Dorsolateral prefrontal cortex (tissue), 122 donors: ENCODE measurements at places on chromosomes 1 and 21. TPM values are rescaled to one million over a fixed set of nuclear protein-coding genes. Genes with fewer than 3 reads are reported as not detected.

DNA sequence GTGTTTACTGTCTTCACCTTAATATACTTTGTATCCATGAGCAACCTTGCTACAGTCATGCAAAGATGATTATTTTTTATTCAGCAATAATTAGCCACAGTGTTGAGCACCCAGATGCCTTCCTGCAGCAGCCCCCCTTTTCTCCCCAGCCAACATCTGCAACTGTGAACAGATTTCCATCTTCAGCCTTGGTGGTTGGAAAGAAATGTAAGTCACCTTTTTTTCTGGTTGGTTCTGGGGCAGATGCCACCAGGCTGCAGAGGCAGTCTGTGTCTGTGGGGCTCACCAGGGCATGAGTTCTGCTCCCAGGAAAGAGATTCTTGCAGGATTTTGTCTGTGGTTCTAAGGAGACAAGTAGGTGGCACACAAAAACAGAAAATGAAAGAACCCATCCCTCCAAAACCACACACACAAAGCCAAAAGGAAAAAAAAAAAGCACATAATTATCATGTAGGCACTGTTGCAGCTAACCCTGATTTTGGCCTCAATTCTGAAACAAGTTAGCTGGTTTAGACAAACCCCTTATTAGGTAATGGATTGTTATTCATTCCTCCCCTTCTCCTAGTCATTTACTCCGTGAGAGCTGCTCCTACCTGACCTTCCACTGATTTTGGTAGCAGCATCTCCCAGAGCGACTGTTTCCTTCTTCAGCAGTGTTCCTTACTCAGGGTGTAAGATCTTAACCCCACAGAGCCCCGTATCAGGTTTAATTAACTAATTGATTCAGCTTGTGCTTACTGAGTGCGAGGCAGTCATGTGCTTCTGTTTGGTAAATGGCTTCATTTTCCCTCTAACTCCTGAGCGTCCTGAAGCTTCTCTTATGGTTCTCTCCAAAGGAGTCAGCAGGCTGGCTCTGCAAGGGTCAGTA, 36.5 kb downstream of the GALNT2 start:
- no peak for DNase-seq

GRCh38 chr1:79151006-79151796, 144.7 kb upstream of the ADGRL4 start:
- no peak for DNase-seq

- no peak for DNase-seq
Measured at GRCh38 chr1:25672763-25673409, 56.3 kb downstream of the MAN1C1 start.

GRCh38 chr1:60952612-60953111, 129.7 kb upstream of the NFIA start:
- DNase-seq = no peak

- DNase-seq = no peak
Measured at GRCh38 chr1:224266915-224267856, 62.8 kb downstream of the NVL start.

DNA sequence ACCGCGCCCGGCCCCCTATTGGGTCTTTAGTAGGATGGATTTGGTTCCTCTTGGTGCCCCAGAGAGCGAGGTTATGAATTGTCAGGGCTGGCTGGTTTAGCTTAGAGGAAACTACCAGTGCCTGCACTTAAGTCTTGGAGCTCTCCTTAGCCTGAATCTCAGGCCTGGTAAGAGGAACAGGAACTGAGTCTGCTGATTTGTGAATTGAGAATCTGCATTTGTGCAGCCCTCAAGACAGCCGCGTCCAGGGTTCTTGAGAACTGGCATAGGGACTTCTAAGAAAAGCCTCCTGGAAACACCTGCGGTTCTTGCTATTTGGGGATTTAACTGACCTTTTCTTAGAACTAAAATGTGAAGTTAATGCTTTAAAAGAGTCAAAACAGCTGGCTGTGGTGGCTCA, 1.7 kb downstream of the NECAP2 start:
- no peak for DNase-seq

- DNase-seq = no peak
Measured at GRCh38 chr1:64967381-64967780, 1.0 kb upstream of the JAK1 start.

DNA sequence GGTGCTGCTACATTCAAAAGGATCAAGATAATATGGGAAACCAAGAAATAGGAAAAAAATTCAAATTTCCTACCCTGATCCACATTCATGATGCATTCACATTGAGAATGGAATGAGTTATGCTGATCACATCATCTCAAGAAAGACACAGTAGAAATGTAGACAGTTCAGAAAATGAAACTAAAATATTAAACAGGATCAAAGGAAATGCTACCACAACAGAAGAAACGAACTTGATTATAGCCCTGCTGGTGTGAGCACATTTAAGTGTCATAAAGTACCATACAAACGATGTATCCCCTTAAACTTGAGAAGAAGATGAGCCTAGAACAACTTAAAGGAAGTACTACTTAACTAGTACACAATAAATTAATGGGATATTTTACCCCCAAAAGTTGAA, 21.3 kb downstream of the SYDE2 start:
- DNase-seq = no peak

- DNase-seq = no peak
Measured at GRCh38 chr1:111876631-111877030, 112.8 kb downstream of the KCND3 start.

GRCh38 chr1:239886266-239886665, 205.4 kb upstream of the FMN2 start:
- no peak for DNase-seq

Gene UBL4B
- not detected for total RNA-seq

Gene FBXO2
- total RNA-seq = 171 TPM

Gene PRCC
- 57.6 TPM for total RNA-seq

Gene CNIH3
- total RNA-seq = 25.7 TPM

Gene KLHDC7A
- 0.07 TPM for total RNA-seq

Gene XCL1
- not detected for total RNA-seq
